ENCODE measurements at places on chromosomes 3 and 15. TPM values are rescaled to one million over a fixed set of nuclear protein-coding genes. Genes with fewer than 3 reads are reported as not detected.

Gene CHRM5
- not detected for total RNA-seq

Gene REC114
- total RNA-seq = not detected

Gene SLC2A2
- not detected for total RNA-seq

Gene TLR9
- 0.62 TPM for total RNA-seq

Gene TNIK
- total RNA-seq = 27.0 TPM

Gene ASB7
- total RNA-seq = 16.8 TPM

Gene ATP13A4
- 2.8 TPM for total RNA-seq

Gene ZIC4
- not detected for total RNA-seq

DNA sequence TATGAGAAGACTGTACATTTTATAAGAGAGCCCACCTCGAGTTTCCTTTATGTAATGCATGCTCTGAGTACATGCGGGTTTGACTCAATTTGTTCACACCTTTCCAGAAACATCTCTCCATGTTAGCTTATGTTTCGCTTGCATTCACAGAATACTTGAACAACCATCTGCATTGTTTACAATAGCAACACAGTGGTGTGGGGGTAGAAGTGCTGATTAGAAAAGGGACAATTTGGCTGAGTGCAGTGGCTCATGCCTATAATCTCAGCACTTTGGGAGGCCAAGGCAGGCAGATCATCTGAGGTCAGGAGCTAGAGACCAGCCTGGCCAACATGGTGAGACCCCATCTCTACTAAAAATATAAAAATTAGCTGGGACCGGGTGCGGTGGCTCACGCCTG, 60.9 kb downstream of the NCEH1 start:
- no peak overlapping the region for H3K4me3 ChIP-seq
- no peaks in the 10 kb centered on the region for H3K4me1 ChIP-seq
- H3K27me3 ChIP-seq = no peaks in the 10 kb centered on the region
- H3K36me3 ChIP-seq = no peaks in the 10 kb centered on the region

- H3K4me3 ChIP-seq = no peak overlapping the region
- no peaks in the 10 kb centered on the region for H3K27me3 ChIP-seq
- peaks cover 31% of the 10 kb centered on the region for H3K4me1 ChIP-seq
- no peaks in the 10 kb centered on the region for H3K36me3 ChIP-seq
Observed at GRCh38 chr15:85048430-85048829, 66.8 kb downstream of the PDE8A start.

DNA sequence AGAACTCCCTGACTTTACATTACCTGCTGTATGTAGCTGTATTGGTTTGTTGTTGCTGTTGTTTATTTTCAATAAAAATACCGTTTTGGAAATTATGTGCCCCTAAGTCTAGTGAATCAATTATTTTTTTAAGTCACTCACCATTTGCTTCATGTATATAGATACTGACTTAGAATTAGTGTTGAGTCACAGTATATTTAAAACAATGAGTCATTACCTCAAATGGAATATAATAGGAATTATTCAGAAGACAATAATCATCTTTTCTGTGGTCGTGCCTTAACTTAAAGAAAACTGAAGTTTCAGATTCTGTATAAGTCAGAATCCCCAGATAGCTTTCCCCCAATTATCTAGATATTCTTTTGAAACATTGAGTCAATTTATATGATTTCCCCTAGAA, 21.0 kb upstream of the ALDH1A2 start:
- H3K36me3 ChIP-seq = no peaks in the 10 kb centered on the region
- no peak overlapping the region for H3K4me3 ChIP-seq
- peaks cover 16% of the 10 kb centered on the region for H3K27me3 ChIP-seq

DNA sequence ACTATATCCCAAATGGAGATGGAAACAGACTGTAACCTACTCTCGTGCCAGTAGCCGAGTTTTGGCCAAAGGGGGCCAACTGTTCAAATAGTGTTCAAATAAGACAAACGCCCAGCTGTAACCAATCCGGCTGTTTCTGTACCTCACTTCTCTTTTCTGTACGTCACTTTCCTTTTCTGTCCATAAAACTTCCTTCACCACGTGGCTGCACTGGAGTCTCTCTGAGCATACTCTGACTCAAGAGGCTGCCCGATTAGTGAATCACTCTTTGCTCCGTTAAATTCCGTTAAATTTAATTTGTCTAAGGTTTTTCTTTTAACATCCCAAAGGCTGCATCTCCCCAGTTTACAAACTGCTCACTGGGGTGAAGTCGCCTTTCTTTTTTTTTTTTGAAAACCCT, 219.2 kb upstream of the P2RY1 start:
- no peaks in the 10 kb centered on the region for H3K4me1 ChIP-seq
- H3K36me3 ChIP-seq = no peaks in the 10 kb centered on the region
- no peak overlapping the region for H3K4me3 ChIP-seq
- H3K27me3 ChIP-seq = no peaks in the 10 kb centered on the region
- H3K27ac ChIP-seq = no peak overlapping the region

- H3K36me3 ChIP-seq = peaks cover 38% of the 10 kb centered on the region
- no peak for DNase-seq
- peaks cover 14% of the 10 kb centered on the region for H3K4me1 ChIP-seq
- peak overlapping the region; percentile 12 for H3K27ac ChIP-seq
Observed at GRCh38 chr3:4771243-4771642, 208.0 kb upstream of the BHLHE40 start.

GRCh38 chr3:180626844-180627243, 24.9 kb downstream of the TTC14 start:
- peaks cover 41% of the 10 kb centered on the region for H3K4me1 ChIP-seq
- no peaks in the 10 kb centered on the region for H3K27me3 ChIP-seq
- H3K4me3 ChIP-seq = no peak overlapping the region

- no peaks in the 10 kb centered on the region for H3K27me3 ChIP-seq
- H3K27ac ChIP-seq = no peak overlapping the region
- peaks cover 16% of the 10 kb centered on the region for H3K4me1 ChIP-seq
Observed at GRCh38 chr3:195365371-195365770, 77.4 kb downstream of the ACAP2 start.

DNA sequence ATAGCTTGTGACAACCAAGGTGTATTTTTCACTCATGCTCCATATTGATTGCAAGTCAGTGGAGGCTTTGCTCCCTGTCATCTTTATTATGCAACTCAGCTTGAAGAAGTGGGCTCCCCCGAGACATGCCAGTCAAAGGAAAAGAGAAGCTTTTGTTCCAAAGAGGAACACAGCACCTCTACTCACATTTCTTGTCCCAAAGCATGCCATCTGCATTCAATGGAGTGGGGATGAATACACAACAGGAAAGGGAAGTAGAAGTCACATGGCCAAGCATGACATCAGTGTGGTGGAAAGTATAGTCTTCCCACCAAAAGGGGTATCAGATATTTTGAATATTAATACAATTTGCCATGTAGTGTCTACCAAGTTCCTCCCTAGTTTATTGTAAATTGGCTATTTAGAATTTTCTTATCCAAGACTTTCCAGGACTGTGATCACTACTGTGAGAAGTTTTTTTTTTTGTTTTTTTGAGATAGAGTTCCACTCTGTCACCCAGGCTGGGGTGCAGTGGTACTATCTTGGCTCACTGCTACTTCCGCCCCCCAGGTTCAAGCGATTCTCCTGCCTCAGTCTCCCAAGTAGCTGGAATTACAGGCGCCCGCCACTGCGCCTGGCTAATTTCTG, 114.5 kb downstream of the GMPS start:
- no peaks in the 10 kb centered on the region for H3K4me1 ChIP-seq
- no peak for DNase-seq
- no peaks in the 10 kb centered on the region for H3K27me3 ChIP-seq

GRCh38 chr3:142353571-142353970, 94.3 kb downstream of the XRN1 start:
- no peaks in the 10 kb centered on the region for H3K4me1 ChIP-seq
- H3K36me3 ChIP-seq = peaks cover 40% of the 10 kb centered on the region
- no peak for DNase-seq

GRCh38 chr3:187974871-187975271, 179.1 kb upstream of the LPP start:
- peaks cover 50% of the 10 kb centered on the region for H3K4me1 ChIP-seq
- peak overlapping the region; percentile 50 for H3K4me3 ChIP-seq
- DNase-seq = no peak
- H3K36me3 ChIP-seq = no peaks in the 10 kb centered on the region
- H3K27me3 ChIP-seq = no peaks in the 10 kb centered on the region

- no peak overlapping the region for H3K27ac ChIP-seq
- no peak overlapping the region for H3K4me3 ChIP-seq
- H3K36me3 ChIP-seq = no peaks in the 10 kb centered on the region
- DNase-seq = no peak
Observed at GRCh38 chr3:72907131-72907711, 19.4 kb downstream of the GXYLT2 start.

DNA sequence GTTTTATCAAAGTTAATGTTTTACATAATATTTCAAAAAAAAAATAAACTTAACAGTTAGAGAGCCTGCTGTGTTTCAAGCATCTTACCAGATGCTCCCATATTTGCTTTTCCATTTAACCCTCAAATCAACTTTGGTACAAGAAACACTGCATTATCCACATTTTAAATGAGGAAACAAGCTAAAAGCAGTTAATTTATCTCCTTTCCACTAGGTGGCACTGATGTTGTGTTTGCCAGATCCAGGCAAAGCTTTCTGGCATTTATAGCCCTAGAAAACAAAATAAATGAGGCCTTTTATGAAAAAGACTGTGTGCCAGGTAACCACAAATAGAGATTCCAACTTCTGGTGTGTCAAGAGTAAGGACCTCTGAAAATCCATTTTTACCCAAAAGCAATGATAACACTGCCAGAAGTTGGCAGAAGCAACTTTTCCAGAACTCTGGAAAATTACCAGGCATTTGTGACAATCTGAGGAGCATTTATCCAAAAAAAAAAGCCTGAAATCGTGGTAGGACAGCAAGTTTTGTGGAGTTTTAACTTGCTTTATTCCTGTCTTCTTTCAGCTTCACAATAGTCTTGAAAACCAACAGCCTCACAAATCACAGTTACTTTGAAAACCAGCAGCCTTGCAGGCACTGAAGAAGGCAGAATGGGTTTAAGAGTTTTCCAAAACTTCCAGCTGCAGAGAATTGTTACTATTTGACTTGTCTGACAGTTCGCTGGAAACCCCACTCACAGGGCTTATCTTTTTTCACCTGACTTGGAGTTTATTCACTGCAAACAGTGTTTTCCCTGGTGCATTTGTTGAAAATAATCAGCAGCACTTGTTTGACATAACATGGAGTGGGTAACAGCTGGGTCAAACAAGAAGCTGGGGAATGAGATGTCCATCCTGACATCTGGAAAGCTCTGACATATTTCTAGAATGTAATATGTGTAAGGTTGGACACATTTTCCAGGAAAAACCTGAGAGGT, 9.2 kb downstream of the FAM162A start:
- H3K27ac ChIP-seq = no peak overlapping the region
- H3K36me3 ChIP-seq = peaks cover 4% of the 10 kb centered on the region
- H3K4me1 ChIP-seq = peaks cover 41% of the 10 kb centered on the region
- no peak overlapping the region for H3K4me3 ChIP-seq

GRCh38 chr3:58258392-58259055, 20.9 kb downstream of the ABHD6 start:
- H3K4me1 ChIP-seq = no peaks in the 10 kb centered on the region
- H3K27me3 ChIP-seq = no peaks in the 10 kb centered on the region
- no peak overlapping the region for H3K27ac ChIP-seq
- H3K36me3 ChIP-seq = no peaks in the 10 kb centered on the region
- DNase-seq = no peak
- H3K4me3 ChIP-seq = no peak overlapping the region

GRCh38 chr3:70067860-70068521, 68.5 kb downstream of the SAMMSON start:
- H3K36me3 ChIP-seq = no peaks in the 10 kb centered on the region
- DNase-seq = no peak
- no peaks in the 10 kb centered on the region for H3K4me1 ChIP-seq

Measured in activated naive CD4-positive, alpha-beta T cell treated with anti-CD3 and anti-CD28 coated beads for 36 hours (primary cell).